Ascending aorta (tissue), 2 donors: ENCODE measurements at places on chromosomes 2 and 18.

- DNase-seq: no peak
Measured at GRCh38 chr2:201984800-201985525, 48.7 kb upstream of the FZD7 start.

GRCh38 chr18:74342416-74343043 is 26.9 kb downstream of the C18orf63 start:
- DNase-seq: no peak

DNA sequence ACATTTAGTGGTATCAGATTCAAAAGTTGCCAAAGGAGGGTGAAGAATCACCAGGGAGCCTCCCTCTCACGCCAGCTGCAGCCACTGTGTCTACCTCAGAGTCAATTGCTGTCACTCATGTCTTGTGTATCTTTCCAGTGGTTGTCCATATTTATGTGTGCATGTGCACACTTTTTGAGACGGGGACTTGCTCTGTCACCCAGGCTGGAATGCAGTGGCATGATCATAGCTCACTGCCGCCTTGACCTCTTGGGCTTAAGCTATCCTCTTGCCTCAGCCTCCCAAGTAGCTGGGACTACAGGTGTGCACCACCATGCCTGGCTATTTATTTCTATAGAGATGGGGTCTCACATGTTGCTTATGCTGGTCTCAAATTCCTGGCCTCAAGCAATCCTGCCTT is 4.0 kb downstream of the MOCOS start:
- no peak for DNase-seq

DNA sequence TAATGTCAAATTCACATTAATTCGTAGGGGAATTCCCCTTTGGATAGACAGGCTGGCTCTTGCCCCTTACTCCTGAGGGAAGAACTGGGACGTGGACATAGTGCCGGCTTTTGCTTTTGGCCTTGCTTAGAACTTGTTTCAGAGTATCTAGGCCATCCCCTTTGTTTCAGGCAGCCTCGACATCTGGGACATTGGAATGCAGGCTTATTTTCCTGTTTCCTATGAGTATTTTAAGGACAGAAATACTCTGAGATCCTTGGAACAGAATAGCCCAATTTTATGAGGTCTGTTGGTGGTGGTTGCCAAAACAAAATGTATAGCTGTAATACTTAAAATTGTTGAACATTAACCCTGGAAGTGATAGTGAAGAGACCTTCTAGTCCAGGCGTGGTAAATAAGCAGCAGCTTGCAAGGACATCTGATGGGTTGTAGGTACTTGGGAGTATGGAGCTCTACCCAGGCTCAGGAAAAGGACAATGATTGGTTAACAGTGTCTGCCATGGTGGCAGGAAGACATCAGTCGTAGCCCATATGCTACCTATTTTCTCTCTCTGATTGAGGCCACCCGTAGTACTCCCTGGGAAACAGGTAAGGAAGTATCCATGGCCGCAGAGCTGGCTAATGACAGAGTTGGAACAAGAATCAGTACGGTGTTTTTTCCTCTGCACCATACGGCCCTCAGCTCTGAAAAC is 112.4 kb downstream of the CDK15 start:
- DNase-seq: no peak

- no peak for DNase-seq
Measured at GRCh38 chr2:9326975-9327374, 96.4 kb downstream of the ITGB1BP1 start.
